ENCODE measurements at places on chromosomes 5 and 9. TPM values are rescaled to one million over a fixed set of nuclear protein-coding genes. Genes with fewer than 3 reads are reported as not detected.

TMEM171 gene
- total RNA-seq, result 3.0 TPM

MLLT3 gene
- 10.0 TPM for total RNA-seq

THOC3 gene
- 59.5 TPM for total RNA-seq

FST gene
- total RNA-seq, result 84.3 TPM

CDH9 gene
- not detected for total RNA-seq

DIPK1B gene
- total RNA-seq, result 1.5 TPM

PCDHA4 gene
- under 0.01 TPM for total RNA-seq

All from bronchus fibroblast of lung (primary cell).